GM12891 (cell line): ENCODE measurements at places on chromosomes 12 and 14.

- no peak for DNase-seq
These were observed 63.9 kb upstream of the PTGR2 start for GRCh38 chr14:73787486-73788316.

GRCh38 chr12:47591361-47591791 is 114.5 kb downstream of the RPAP3 start:
- DNase-seq = no peak

- DNase-seq = no peak
These were observed 493 bp downstream of the NUMB start for GRCh38 chr14:73457924-73458182.

- DNase-seq = no peak
These were observed 83.6 kb upstream of the USP44 start for GRCh38 chr12:95634622-95635621.

GRCh38 chr12:19833775-19834501 is 394.6 kb downstream of the AEBP2 start:
- no peak for DNase-seq

- no peak for DNase-seq
These were observed 8.5 kb downstream of the SLC6A15 start for GRCh38 chr12:84904051-84904450.

DNA sequence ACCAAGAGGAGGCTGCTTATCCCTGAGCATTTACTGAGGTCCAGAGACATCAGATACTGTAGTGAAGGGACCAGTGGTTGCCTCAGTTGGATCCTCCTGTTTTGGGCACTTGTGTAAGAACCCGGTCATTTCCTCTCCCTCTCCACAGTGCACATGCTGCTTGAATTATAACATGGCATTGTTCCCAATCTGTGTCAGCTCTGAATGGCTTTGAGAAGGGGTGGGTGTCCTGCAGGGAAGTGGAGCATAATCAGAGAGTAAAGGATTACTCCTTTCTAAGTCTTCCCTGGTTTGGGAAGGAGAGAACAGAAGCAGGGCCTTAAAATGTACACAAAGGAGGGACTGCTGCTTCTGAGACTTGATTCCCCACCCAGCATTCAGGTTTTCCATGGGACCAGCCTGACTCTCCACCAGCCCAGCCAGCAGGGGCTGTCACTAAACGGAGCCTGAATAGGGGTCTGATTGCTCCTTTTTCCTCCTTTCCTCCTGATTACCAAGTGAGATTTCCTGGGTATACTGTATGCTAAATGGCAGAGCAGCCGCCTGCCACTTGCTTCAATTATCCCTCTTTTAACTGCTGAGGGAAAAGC is 78.4 kb downstream of the NRXN3 start:
- no peak for DNase-seq

DNA sequence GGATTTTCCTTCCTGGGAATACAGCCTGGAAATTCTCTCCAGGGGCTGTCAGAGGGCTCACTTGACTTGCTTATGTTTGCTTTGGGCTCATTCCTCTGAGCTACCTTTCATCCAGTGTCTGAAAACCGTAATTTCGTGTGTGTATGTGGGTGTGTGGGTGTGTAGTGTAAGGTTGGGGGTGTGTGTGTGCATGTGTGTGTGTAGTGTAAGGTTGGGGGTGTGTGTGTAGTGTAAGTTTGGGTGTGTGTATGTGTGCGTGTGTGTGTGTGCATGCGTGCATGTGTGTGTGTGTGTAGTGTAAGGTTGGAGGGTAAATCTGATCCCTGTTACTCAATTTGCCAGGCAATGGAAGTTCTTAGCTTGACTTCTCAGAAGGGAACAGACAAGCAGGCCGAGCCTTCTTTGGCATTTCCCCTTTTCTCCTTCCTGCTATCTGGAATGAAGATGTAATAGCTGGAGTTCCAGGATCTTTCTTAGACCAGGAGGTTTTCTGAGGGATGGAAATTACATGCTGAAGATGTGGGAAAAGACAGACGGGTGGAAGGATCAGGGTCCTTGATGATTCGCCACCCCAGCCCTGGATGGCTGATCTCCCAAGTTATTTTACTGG is 15.5 kb upstream of the BEGAIN start:
- no peak for DNase-seq

- no peak for DNase-seq
These were observed 949.2 kb downstream of the GALC start for GRCh38 chr14:87043667-87044200.

DNA sequence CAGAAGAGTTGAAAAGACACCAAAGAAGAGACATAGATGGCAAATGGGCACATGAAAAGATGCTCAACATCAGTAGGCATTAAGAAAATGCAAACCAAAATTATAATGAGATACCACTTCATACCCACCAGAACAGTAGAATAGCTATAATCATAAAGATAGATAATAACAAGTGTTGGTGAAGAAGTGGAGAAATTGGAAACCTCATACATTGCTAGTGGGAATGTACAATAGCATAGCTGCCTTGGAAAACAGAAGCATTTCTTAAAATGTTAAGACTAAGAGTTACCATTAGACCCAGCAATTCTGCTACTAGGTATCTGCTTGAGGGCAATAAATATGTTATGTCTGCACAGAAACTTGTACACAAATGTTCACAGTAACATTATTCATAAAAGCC is 78.8 kb downstream of the ACADS start:
- no peak for DNase-seq

DNA sequence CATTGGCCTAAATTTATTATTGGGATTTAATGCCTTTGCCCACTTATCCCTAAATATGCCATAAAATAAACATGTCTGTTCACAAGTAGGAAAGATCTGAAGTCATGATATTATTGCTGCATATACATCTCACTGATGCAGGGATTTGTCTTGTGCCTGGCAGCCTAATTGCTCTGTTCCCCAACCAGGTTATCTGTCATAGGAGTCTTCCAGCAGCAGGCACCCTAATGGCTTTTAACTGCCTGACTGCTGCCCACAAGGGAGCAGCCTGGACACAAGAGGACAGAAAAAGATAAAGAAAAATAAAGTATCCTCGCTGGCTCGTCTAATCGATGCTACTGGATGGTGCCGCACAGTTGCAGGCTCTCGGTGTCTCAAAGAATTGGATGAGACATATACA is 337.6 kb upstream of the FAR2 start:
- DNase-seq = no peak

DNA sequence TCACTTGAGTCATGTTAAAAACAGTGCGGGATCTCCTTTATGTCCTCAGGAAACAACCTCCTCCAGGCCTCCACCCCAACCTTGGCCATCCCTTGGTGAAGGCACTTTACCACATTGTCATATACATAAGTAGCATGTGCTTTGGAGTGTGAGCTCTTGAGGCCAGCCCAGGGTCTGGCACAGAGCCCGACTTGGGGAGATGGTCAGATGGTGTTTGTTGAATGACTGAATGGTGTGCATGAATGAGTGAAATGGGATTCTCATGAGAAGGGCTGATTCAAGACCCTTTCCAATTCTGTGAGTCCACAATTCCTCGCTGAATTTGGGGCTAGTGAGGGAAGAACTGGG is 52.9 kb upstream of the DLK1 start:
- DNase-seq = no peak
